ENCODE measurements at places on chromosomes 1 and 21. TPM values are rescaled to one million over a fixed set of nuclear protein-coding genes. Genes with fewer than 3 reads are reported as not detected.

GRCh38 chr1:182955596-182956588 lies 2.9 kb upstream of the SHCBP1L start:
- no peak for DNase-seq

The KIAA0040 gene
- total RNA-seq: 28.2 TPM

The AGMAT gene
- total RNA-seq: not detected

The NUF2 gene
- not detected for total RNA-seq

Data from sigmoid colon (tissue), 7 donors.